Tongue (tissue), 3 donors: ENCODE measurements at places on chromosomes 7 and 10. TPM values are rescaled to one million over a fixed set of nuclear protein-coding genes. Genes with fewer than 3 reads are reported as not detected.

FAM25C gene
- total RNA-seq: not detected

HTRA1 gene
- 102 TPM for total RNA-seq

SPAM1 gene
- not detected for total RNA-seq

ADAM22 gene
- total RNA-seq: 16.7 TPM

HMX3 gene
- total RNA-seq: not detected

UNC5B gene
- 7.1 TPM for total RNA-seq

SDK1 gene
- total RNA-seq: 9.9 TPM

PPP3CB gene
- total RNA-seq: 150 TPM

IFIT3 gene
- total RNA-seq: 11.0 TPM

GIMAP5 gene
- total RNA-seq: 23.8 TPM

AZGP1 gene
- total RNA-seq: 51.0 TPM

NEUROD6 gene
- total RNA-seq: 0.21 TPM

GRID1 gene
- 1.4 TPM for total RNA-seq

CNNM1 gene
- total RNA-seq: 0.92 TPM

GRCh38 chr10:5509236-5509635, 9.9 kb upstream of the CALML5 start:
- DNase-seq: no peak

DNA sequence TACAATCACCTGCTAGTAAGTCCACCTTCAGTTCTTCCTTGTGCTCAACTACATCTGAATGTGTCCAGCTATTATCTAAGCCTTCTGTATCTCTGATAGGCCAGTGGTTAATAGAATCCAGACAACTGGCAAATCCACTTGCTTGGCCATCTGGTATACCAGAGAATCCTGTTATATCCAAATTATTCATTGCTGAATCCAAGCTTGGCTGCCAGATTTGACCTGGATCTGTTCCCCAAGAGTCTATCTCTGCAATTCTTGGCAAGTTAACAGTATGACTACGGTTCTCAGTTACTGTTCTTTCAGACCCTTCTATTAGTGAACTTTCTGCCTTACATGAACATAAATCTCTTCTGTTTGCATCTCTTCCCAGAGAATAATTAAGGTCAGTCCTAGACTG, 154.6 kb upstream of the TARP start:
- peak; percentile 61 for DNase-seq

GRCh38 chr7:92695308-92696261, 105.4 kb upstream of the FAM133B start:
- peak; percentile 93 for DNase-seq

DNA sequence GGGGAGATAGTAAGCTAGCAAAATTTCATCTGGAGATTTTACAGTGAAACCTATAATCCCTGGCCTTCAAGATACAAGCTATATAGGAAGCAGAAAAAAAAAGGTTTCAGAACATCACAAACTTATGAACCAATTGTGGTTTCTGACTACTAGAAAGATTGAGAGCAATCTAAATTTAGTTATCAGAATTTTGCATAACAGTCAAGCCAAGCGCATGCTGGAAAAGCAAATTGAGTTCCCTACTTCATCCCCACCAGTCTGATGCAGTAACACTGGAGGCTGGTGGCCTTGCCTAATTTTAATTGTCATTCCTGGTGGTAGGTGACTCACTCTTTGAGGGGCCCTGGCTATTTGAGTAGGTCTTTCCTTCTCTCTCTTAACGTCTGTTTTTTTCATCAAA, 46.3 kb upstream of the ELMO1 start:
- no peak for DNase-seq

GRCh38 chr10:89158446-89158845, 48.7 kb downstream of the CH25H start:
- DNase-seq: peak; percentile 8

GRCh38 chr10:7657552-7657951, 9.2 kb downstream of the ITIH5 start:
- no peak for DNase-seq

DNA sequence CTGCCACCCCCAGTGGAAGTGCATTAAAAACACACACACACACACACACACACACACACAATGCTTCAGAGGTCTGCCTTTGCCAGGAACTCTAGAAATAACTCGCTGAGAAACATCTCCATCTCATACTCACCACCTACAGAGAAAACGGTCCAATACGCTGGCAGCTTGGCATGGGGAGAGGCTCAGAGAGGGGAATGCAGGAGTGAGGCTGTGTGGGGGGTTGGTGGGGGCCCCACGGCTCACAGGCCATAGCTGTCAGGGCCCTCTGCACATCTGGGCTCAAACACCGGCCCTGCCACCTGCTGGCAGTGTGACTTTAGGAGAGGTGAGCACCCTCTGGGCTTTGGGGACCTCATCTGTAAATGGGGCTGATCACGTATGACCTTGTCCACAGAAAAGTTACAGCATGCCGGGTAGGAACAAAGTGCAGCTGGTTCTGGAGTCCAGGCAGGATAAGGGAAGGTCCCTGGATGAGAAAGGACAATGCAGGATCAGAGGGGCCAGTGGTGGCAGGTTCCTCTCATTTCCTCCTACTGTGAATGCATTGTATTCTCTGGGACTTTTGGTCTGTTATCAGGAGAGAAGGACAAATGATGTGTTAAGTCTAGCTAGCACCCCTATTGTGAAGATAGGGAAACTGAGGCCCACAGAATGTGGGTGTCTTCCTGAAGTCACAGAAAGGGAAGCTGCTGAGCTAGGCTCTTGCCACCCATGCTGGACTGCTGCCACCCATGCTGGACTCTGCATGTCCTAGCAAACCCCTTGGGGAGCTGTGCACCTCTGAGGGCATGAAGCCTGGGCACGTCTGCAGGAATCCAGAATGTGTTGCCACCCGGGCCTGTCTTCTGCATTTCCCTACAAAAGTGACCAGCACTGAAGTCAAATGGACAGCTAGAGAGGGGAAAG, 404.6 kb downstream of the RPS24 start:
- DNase-seq: no peak

- DNase-seq: no peak
These were observed 292.9 kb downstream of the LHFPL3 start for GRCh38 chr7:104621321-104621720.

DNA sequence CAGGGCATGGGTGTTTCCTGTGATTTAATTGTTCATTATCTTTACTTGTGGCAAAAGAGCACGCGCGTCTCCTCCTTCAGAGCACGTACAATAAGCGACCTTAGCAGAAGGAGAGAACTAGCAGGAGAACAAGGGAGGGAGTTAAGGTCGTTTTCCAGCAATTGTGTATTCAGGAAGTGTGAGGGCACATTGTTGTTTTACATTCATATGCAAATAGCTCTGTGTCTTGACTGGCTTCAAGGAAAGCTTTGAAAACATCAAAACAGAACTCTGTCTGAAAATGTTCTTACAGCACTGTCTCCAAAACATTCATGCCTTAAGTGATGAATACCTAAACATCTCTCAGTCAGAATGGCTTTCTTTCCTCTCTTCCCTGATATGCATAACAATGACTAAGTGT, 499.1 kb downstream of the ACTR3B start:
- DNase-seq: no peak

DNA sequence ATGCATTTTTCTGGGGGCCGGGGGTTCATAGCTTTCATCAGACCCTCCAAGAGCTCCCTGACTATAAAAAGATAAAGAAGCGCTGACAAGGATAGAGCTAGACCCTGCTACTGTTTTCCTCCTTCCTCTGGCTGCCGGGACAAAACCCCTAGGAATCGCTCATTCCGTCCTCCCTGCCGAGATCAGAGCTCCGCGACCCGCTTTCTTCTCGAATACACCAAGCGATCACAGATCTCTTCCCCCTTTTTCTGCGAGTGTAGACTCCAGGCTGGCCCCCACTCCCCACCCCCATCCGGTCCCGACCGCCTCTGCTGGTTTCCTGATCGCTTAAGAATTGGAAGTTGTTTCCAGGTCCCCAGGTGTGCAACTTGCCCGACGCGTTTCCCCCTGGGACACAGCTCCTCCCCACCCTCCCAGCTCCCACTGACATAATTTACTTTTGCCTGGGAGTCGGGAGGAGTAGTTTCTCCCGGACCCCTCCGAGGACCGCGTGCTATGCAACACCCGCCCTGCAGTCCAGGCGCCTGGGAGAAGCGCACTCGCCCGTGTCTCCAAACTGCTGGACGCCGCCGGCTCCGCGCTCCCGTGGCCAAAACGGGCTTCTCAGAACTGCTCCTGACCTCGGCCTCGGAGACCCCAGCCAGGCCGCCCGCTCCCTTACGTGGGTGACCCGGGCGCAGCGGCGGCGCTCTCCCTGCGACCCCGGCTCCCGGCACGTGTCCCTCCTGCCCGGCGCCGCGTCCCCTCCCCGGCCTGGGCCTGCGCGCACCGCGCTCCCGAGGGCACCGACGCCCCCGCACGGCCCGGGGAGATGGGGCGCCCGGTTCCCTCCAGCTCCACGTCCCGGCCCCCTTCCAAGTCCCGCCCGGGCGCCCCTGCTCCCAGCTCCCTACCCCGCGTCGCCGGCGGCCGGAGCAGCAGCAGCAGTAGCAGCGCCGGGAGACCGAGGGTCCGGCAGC, 552 bp downstream of the IL15RA start:
- DNase-seq: peak; percentile 43

- no peak for DNase-seq
These were observed 12.1 kb upstream of the ZNF107 start for GRCh38 chr7:64653721-64654401.

- no peak for DNase-seq
These were observed 344.9 kb upstream of the CHRM2 start for GRCh38 chr7:136523571-136523970.

DNA sequence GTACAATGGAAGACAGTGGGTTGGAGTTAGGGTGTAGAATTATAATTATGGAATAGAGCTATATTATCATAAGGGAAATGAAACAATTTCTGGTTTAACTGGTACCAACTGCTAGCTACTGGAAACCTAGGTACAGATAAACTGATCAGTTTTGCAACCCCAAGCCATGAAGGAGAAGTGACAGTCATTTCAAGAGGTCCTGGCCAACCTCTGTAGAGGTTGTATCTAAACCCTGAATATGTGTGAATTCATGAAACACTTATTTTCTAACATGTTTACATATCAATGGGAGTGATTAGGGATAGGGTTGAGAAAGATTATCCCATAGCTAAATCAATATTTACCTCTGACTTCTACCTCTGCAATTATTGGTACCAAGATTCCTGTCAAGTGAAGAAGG, 29.9 kb upstream of the CC2D2B start:
- no peak for DNase-seq

GRCh38 chr10:80485946-80486764, 32.0 kb downstream of the TSPAN14 start:
- no peak for DNase-seq

- DNase-seq: peak; percentile 39
These were observed 141.5 kb upstream of the VWC2 start for GRCh38 chr7:49631960-49632359.

GRCh38 chr7:84617265-84618030, 422.9 kb upstream of the SEMA3A start:
- no peak for DNase-seq

- peak; percentile 77 for DNase-seq
These were observed 155.2 kb downstream of the MAGI2 start for GRCh38 chr7:79298145-79298760.

DNA sequence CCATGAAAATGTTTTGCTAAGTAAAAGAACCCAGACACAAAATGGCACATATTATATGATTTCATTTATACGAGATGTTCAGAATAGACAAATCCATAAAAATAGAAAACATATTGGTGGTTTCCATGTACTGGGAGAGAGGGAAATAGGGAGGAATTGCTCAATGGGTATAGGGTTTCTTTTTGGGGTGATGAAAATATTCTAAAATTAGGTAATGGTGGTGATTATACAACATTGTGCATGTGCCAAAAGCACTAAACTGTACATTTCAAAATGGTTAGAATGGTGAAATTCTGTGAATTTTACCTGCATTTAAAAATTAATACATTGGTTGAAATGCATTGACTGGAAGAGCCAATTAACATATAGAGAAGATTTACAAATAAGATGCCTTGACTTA, 613.9 kb downstream of the TNS3 start:
- DNase-seq: no peak

GRCh38 chr7:75987805-75988567, 6.4 kb downstream of the TMEM120A start:
- DNase-seq: no peak

- DNase-seq: peak; percentile 15
These were observed 3.1 kb downstream of the PTEN start for GRCh38 chr10:87866412-87866974.

- no peak for DNase-seq
These were observed 90.6 kb upstream of the SKAP2 start for GRCh38 chr7:26954951-26955350.

- no peak for DNase-seq
These were observed 274.8 kb downstream of the PTPRN2 start for GRCh38 chr7:158312789-158313188.

- peak; percentile 43 for DNase-seq
These were observed 165.9 kb upstream of the PLXNA4 start for GRCh38 chr7:132742189-132742612.

DNA sequence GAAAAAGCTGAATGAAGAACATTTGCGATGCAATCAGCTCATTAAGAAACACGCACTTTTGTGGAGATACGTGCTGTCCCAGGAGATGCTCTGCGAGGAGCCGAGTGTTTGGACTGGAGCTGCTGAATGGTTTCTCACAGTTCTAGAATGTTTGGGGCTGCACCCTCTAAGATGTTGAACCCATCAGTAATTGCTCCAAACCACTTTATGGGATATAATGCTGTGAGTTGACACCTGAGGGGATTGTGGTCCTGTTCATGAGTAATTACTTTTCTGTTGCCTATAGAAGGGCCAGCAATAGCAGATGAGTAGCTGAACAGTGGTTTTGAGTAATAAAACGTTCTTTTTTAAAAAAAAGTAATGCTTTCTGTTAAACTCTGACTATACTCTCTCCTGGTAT, 63.1 kb downstream of the IKZF1 start:
- no peak for DNase-seq

DNA sequence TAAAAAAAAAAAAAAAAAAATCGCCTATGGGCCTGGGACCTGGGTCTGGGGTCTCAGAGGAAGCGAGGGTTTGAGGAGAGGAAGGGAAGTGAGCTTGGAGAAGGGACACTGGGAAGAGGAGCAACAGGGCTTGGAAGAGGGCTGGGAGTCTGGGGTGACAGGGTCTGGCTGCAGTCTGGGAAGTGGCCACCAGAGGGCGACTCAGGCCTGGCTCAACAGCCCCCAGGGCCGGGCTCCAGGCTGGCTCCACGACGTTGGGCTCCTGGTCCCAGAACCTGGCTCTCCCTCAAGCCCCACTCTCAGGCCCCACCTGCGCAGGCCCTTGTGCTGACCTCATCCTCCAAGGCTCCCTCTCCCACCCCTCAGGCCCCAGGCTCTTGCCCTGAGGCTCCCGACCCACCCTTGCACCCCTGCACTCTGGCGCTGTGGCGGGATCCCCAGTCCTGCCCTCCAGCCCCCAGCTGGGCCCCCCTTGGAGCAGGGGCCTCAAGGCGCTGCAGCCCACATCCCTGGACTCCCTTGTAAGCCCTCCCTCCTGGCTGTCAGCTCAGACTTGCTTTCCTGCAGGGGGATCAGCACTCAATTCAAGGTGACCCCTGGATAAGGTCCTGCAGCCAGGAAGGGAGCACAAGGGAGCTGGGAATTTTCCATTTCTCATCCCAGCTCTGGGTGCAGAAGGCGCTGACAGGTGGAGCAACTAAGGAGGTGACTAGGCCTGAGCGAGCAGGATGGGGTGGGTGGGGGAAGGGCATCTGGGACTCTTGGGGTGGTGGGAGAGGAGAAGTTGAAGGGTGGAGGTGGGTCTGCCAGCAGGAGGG, 5.4 kb upstream of the SPACDR start:
- peak; percentile 92 for DNase-seq
